ENCODE measurements at places on chromosomes 3 and 15. TPM values are rescaled to one million over a fixed set of nuclear protein-coding genes. Genes with fewer than 3 reads are reported as not detected.

DNA sequence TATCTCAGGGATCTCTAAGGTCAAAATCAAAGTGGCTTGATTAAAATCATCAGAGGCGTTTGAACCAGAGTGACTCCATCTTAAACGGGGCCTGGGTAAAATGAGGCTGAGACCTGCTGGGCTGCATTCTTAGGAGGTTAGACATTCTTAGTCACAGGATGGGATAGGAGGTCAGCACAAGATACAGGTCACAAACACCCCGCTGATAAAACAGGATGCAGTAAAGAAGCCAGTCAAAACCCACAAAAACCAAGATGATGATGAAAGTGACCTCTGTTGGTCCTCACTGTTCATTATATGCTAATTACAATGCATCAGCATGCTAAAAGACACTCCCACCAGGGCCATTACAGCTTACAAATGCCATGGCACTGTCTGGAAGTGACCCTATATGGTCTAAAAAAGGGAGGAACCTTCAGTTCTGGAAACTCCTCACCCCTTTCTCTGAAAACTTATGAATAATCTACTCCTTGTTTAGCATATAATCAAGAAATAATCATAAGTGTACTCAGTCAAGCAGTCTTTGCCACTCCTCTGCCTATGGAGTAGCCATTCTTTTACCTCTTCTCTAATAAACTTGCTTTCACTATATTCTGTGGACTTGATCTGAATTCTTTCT lies 143.3 kb upstream of the SLCO3A1 start:
- H3K36me3 ChIP-seq = no peaks in the 10 kb centered on the region
- no peaks in the 10 kb centered on the region for H3K4me1 ChIP-seq
- no peak overlapping the region for H3K4me3 ChIP-seq
- H3K27me3 ChIP-seq = no peaks in the 10 kb centered on the region

DNA sequence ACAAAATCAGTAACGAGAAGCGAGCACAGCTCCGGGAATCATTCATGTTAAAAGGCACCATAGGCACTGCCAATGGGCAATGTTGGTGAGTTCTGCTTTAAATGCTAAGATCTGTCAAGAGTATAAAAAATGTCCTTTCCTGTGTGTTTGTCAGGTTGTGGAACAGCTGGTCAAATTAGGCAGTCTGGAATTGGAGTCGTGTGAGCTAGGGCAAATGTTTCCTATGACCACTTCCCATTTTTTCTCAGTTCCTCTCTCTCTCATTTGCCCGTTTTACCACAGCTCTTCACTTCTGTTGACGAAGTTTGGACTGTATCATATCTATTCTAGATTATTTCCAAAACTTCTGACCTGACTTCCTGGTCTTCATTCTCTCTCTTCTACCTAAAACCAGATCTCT lies 60.8 kb upstream of the GOLIM4 start:
- no peak overlapping the region for H3K27ac ChIP-seq
- no peak for DNase-seq
- H3K4me3 ChIP-seq = no peak overlapping the region
- H3K36me3 ChIP-seq = no peaks in the 10 kb centered on the region

DNA sequence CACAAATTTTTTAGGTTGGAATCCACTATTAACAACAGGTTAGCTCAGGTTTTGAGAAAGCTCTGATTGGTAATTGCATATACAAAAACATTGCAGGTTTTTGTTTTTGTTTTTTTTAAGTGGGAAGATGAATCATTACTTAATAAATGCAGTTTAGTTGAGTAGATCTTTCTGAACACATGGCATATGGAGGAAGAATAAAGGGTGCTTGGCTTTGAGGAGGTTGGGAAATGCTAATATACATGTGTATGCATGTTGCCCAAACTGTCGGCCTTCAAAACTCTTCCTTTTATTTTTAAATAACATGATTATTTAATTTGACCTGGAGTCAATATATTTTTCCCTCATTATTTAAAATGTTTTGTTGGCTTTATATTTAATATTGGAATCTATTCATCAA lies 32.8 kb downstream of the ZBTB38 start:
- peaks cover 40% of the 10 kb centered on the region for H3K4me1 ChIP-seq
- DNase-seq = no peak
- peaks cover 11% of the 10 kb centered on the region for H3K36me3 ChIP-seq
- no peaks in the 10 kb centered on the region for H3K27me3 ChIP-seq
- H3K4me3 ChIP-seq = no peak overlapping the region

- H3K27ac ChIP-seq = no peak overlapping the region
- H3K36me3 ChIP-seq = no peaks in the 10 kb centered on the region
- no peak for DNase-seq
- no peaks in the 10 kb centered on the region for H3K4me1 ChIP-seq
- no peak overlapping the region for H3K4me3 ChIP-seq
These were observed 17.1 kb upstream of the SLC24A5 start for GRCh38 chr15:48103647-48104046.

STRIT1 gene
- not detected for total RNA-seq

PARP6 gene
- total RNA-seq = 68.4 TPM

CLPX gene
- 37.9 TPM for total RNA-seq
